ENCODE measurements at places on chromosomes 4 and X.

GRCh38 chrX:66014084-66014483 is 25.8 kb downstream of the VSIG4 start:
- DNase-seq, result no peak

GRCh38 chr4:56958111-56958517 is 19.3 kb downstream of the NOA1 start:
- DNase-seq, result no peak

DNA sequence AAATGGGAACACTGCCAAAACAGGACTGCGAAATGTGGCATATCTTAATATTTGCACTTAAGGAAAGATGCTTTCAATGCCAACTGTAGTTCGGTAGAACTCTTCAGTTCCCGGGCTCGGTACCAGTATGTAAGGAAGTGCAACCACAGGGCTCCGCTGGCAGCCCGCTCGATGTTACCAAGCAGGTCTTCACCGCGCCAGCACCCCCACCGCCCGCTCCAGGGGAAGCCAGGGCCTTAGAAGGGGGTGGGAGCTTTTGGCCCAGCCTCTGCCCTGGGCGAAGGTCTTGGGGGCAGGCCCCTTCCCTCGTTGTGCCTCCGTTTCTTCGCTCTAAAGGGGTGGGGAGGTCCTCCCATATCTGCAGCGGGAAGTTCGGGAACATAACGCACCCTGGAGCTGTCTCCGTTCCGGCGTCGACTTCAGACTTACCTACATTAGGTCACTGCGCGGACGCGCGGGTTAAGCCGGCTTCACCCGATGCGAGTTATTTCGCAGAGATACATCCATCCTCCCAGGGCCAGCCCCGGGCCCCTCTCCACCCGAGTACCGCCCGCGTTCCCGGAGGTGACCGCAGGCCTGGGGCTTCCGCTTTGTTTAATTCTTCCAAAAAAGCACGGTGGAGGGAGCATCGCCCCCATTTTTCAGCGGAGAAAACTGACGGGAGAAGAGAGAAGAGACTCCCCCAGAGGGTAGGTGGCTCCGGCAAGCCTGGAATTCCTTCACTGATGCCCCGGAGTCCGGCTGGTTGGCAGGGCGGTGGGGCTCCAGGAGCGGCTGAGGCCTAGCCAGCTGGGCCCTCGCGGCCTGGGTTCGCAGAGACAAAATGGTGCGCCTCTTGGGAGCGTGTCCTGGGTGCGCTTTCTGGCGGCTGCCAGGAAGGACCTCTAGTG is 1.0 kb upstream of the HMX1 start:
- DNase-seq, result no peak

- DNase-seq, result no peak
Observed at GRCh38 chrX:106731590-106731989, 5.1 kb downstream of the RNF128 start.

- DNase-seq, result no peak
Observed at GRCh38 chrX:16134936-16135335, 11.6 kb downstream of the GRPR start.

DNA sequence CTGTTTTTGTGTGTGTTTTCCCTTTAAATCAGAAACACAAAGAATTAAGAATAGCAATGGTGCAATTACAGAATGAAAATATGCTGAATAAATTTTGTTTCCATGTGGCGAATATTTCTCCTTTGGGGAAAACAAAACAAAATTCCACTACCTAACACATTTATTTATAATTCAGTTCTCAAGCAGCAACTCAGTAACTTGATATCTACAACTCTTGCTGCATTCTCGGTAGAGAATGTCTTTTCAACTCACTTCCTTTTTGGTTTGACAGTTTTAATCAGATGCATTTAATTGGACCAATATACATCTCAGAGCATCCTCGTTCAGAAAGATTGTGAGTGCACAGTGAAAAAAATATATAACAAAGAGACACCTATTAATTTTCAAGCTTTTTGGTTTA is 30.8 kb downstream of the ZNF827 start:
- no peak for DNase-seq

DNA sequence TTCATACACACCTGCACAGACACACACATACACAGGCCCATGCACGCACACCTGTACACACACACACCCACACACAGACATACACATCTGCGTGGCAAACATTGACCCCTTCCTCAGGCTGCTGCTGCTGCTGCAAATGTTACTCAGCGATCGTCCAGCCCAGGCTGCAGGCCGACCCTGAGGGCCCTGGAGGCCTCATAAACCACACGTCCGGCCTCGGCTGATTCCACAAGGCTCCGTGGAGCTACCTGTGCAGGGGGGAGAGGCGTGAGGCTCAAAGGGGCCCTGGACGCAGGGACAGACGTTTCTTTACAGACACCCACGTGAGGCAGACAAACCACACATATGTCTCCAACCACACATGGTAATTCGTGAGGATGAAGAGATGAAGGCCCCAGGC is 53.9 kb upstream of the PPP2R3B start:
- DNase-seq, result no peak

- no peak for DNase-seq
Observed at GRCh38 chr4:154877110-154877760, 96.2 kb downstream of the RBM46 start.

GRCh38 chrX:98357146-98357545 is 1473.4 kb downstream of the RPA4 start:
- DNase-seq, result no peak

DNA sequence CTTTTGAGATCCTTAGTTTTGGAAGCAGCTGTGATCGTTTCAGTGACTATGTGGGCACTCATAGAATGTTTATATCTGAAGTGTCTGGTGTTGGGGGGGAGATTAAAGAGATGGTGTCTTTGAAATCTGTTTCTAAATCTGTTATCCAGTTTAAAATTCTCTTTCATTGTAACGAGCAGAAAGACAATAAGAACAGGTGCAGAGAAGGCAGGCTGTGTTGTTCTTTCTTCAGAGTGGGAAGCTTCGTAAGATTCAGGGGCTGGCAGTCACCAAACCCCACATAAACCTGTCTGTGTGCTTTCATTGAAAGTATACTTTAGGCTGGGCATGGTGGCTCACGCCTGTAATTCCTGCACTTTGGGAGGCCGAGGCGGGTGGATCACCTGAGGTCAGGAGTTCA is 16.3 kb upstream of the DHRSX start:
- DNase-seq, result no peak

- DNase-seq, result no peak
Observed at GRCh38 chrX:112844250-112844649, 3.6 kb upstream of the AMOT start.

GRCh38 chrX:23505531-23506303 is 161.6 kb upstream of the PRDX4 start:
- no peak for DNase-seq

DNA sequence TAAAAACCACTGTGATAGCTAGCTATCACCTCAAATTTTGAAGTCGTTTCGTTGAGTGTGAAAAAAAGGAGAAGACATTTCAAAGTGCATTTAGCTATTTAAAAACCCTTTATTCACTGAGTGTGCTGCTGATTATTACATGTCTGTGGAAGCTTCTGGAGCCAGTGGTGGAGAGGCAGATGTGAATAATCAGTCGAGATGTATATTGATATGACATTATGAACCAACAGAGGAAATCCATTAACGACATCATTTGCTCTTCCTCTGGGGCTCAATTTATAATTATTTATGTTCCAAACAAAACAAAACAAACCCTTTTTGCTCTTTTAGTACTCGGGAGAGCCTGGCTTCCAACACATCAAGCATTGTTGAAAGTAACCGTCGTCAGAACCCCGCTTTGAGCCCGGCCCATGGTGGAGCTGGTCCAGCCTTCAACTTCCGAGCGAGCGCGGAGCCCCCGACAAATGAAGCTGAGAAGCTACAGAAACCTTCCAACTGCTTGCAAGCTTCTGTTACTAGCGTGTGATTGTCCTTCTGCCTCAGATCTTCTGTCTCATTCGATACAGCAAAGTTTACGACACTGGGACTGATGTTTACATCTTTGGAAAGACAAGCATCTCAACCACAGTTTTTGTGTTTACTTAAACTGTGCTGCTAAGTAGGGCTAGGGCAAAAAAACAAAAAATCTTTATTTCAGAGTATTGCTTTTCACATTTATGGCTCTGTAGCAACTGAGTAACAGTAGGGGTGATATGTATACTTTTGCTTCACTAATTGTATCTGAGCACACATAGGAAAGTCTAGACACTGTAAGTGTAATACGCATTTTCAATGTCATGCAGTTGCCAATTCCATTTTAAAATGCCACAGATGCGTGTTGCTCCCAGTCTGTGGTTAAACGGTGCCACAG is 111.9 kb downstream of the STOX2 start:
- no peak for DNase-seq

- DNase-seq, result no peak
Observed at GRCh38 chrX:119981286-119982070, 37.9 kb upstream of the NKAP start.

DNA sequence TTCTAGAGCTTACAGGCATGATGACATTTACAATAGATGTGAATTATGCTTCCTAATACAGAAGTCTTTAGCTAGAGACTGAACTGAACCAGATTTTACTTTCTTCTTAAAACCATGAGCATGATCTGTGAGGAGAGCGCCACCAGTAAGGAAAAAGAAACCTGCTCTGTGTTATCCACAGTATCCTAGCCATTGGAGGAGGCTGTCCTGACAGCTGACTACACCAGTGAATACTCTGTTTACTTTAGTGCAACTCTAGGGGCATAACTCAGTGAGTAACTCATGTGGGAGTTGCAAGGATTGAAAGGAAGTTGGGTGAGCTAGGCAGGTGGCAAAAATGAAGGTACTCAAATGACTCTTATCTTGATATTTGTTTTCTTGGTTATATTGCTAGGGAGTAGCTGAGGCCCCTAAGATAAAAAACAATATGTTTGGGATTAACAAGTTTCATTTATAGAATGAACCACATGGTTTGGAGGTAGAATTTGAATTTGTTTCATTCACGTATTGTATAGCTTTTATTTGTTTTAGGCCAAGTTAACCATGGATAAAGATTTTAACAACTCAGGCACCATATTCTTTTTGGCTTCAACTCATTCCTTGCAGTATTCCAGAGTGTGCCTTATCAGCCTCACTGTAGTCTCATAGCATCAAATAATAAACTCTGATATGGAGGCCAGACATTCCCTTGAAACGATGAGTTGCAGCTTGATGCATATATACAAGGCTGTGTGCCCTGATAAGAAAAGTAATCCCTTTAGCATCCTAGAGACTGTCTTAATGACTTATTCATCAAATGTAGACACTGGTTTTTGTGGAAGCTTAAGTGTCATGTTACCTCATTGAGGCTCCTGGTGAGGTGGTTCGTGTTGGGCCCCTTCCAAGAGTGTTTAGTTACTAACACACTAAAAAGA is 2.5 kb downstream of the BMP3 start:
- no peak for DNase-seq

- DNase-seq, result no peak
Observed at GRCh38 chr4:6493658-6494304, 21.4 kb upstream of the PPP2R2C start.

DNA sequence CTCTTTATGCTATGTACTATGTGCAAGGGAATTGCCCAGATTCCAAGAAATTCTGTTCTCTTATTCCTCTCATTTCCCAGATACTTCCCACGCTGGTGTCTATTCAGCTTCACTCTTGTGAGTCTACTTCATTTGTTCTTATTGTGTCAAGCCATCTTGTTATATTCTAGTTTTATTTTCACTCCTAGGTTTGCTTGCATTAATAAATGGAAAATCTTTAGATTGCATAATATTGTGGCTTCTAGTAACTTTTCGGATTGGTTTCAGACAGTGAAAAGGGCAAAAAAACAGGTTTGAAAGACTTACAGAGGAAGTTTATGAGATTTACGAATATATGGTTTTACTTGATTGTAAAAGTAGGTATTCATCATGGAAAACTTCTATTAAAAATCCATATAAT is 128.4 kb downstream of the BTC start:
- DNase-seq, result no peak

DNA sequence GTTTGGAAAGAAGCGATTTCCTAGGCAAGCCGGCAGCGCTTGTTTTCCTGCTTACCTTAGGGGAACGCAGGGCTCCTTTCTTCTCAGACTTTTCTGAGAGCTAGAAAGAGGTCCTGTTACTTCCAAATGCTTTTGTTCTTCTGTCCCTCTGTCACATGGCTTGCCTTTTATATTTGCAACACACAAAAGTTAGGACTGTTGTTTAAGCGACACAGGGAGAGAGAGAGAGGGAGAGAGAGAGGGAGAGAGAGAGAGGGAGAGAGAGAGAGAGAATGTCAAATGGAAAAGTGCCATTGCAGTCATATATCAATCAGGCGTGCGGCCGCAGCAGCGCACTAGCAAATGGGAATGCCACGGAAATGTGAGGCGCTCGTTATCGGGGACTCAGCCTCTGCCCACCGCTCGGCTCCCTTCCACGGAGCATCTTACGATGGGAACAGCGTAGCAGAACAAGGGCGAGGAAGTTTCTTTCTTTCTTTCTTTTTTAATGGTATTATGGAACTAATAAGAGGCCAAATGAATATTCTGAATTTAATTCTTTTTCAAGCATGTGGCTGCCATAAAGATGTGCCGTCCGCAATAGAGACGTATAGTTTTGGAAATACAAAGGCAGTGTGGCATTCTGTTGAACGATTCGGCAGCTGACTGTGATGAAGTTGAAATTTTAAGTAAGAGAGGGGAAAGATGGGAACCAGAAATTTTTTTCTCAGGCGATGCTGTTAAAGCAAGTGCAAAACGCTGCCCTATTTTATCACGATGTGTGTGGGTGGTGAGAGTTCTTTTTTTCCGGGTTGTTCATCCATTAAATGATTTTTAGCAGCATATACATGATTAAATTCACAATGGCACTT is at the start of gene NDP:
Gene NDP (minus strand): TSS at position 142 of the 851 bp plus-strand sequence. CDS start 14,745 bp downstream, outside the sequence.
- no peak for DNase-seq

Measured in KG1 (cell line).